ENCODE measurements at places on chromosomes 3 and 15.

DNA sequence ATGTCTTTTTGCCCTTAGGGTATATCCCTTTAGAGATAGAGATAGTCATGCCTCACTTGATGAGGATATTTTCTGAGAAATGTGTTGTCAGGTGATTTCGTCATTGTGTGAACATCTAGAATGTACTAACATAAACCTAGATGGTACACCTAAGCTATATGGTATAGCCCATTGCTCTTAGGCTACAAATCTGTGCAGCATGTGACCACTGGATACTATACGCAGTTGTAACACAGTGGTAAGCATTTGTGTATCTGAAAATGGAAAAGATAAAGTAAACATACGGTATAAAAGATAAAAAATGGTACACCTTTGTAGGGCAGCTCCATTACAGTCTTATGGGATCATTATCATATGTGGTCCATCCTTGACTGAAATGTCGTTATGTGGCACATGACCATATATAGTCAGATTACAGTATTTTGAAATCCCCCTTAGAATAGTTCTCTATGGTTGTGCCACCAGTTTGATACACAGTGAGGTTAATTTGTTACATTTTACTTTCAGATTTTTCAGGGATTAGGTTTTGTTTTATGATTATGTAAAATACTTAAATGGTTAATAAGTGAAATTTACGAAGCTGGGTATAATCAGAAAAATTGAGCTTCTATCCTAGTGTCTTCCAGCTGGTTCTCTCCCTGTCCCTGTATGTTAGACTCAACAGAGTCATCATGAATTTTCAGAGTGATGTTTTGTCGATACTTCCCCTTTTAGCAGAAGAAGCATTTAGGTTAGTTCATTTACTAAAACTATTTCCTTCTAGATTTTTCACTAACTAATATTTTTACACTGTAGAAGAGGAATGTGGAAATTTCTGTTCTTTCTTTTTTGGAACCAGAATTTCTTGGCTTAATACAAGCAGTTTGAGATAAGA, 12.8 kb downstream of the SETD5 start:
- DNase-seq, result no peak
- H3K4me3 ChIP-seq, result no peak overlapping the region
- H3K4me1 ChIP-seq, result peaks cover 26% of the 10 kb centered on the region
- no peaks in the 10 kb centered on the region for H3K27me3 ChIP-seq
- no peak overlapping the region for H3K27ac ChIP-seq
- H3K36me3 ChIP-seq, result peaks cover 62% of the 10 kb centered on the region

DNA sequence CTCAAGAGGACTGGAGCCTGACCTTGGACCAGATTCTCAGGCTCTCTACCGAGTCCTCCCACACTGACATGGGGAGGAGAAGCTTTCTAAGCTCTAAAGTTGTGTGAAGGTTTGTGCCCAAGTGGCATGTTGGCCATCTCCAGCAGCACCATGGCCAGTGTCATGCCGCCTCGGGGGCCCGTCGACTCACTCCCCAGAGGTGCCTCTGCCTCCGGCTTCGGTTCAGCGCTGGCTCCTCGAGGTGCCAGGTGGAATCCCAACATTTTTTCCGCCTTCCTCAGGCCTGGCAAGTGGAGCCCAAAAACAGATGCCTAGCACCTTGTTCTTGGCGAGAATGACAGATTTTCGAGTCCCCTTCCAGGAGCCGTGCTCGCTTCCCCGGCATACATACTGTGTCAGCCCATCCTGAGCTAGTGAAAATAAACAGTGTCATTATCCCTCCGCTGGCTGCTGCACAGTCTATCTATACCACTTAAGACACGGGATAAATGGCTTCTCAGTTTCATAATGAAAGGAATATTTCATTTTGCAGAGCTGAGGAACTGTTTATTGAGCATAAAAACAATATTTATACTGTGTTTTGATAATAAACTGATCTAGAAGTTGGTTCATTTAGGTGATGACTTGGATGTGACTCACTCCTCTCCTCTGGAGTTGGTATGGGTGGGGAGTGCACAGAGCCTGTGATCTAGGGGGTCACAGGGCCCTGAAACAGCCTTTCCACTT, 328.5 kb upstream of the TLE3 start:
- H3K27me3 ChIP-seq, result no peaks in the 10 kb centered on the region
- DNase-seq, result no peak
- H3K4me1 ChIP-seq, result peaks cover 34% of the 10 kb centered on the region
- no peak overlapping the region for H3K4me3 ChIP-seq
- H3K27ac ChIP-seq, result peak overlapping the region; percentile 38
- H3K36me3 ChIP-seq, result no peaks in the 10 kb centered on the region

GRCh38 chr3:72279631-72280041, 494.7 kb upstream of the PROK2 start:
- H3K4me3 ChIP-seq, result no peak overlapping the region
- no peaks in the 10 kb centered on the region for H3K27me3 ChIP-seq

GRCh38 chr3:120683671-120684301, 1.7 kb upstream of the HGD start:
- H3K27ac ChIP-seq, result no peak overlapping the region
- no peaks in the 10 kb centered on the region for H3K36me3 ChIP-seq
- H3K27me3 ChIP-seq, result no peaks in the 10 kb centered on the region
- H3K4me1 ChIP-seq, result no peaks in the 10 kb centered on the region

DNA sequence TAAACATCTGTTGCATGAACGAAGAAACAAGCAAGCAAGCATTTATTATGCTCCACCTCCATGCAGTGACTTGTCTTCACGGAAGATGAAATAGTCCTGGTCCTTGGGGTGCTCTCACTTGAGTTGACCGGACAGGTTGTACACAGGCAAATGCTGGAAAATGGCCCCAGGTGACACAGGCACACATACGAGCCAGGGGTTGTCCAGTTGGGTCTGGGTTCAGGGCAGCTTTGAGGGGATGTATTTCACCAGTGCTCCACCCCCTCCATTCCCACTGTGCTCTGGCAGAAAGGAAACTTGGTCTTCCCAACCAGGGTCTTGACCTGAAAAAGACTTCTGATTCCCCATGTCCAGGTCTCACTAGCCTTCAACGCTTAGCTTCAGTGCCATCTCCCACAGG, 48.3 kb upstream of the ITGA11 start:
- no peaks in the 10 kb centered on the region for H3K4me1 ChIP-seq
- H3K27me3 ChIP-seq, result peaks cover 24% of the 10 kb centered on the region
- no peak for DNase-seq
- no peaks in the 10 kb centered on the region for H3K36me3 ChIP-seq
- H3K27ac ChIP-seq, result no peak overlapping the region
- no peak overlapping the region for H3K4me3 ChIP-seq

GRCh38 chr3:28569357-28569756, 220.7 kb upstream of the AZI2 start:
- no peak for DNase-seq
- no peak overlapping the region for H3K4me3 ChIP-seq
- H3K27me3 ChIP-seq, result peaks cover 13% of the 10 kb centered on the region
- no peaks in the 10 kb centered on the region for H3K36me3 ChIP-seq
- no peaks in the 10 kb centered on the region for H3K4me1 ChIP-seq
- H3K27ac ChIP-seq, result no peak overlapping the region

Data from RWPE2 (cell line).